ENCODE measurements at places on chromosomes 4 and X. TPM values are rescaled to one million over a fixed set of nuclear protein-coding genes. Genes with fewer than 3 reads are reported as not detected.

PDZD4 gene
- 1.0 TPM for total RNA-seq

GRCh38 chr4:141130947-141131605 is 2.2 kb downstream of the RNF150 start:
- no peak for DNase-seq

GSX2 gene
- not detected for total RNA-seq

DNA sequence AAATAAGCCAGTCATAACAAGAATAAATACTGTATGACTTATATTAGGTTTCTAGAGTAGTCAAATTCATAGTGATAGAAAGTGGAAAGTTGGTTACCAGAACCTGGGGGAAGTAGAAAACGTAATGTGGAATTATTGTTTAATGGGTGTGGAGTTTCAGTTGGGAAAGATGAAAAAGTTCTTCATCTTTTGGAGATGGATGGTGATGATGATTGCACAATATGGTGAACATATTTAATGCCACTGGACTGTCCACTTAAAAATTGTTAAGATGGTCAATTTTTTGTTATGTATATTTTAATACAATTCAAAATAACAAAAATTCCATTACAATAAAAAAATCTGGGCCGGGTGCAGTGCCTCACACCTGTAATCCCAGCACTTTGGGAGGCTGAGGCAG is 289.6 kb downstream of the ZIC3 start:
- DNase-seq: no peak

- no peak for DNase-seq
Observed at GRCh38 chrX:27565992-27566391, 24.2 kb upstream of the DCAF8L2 start.

HMX1 gene
- not detected for total RNA-seq

GRCh38 chr4:136741468-136741867 is 790.8 kb downstream of the PCDH18 start:
- no peak for DNase-seq

DNA sequence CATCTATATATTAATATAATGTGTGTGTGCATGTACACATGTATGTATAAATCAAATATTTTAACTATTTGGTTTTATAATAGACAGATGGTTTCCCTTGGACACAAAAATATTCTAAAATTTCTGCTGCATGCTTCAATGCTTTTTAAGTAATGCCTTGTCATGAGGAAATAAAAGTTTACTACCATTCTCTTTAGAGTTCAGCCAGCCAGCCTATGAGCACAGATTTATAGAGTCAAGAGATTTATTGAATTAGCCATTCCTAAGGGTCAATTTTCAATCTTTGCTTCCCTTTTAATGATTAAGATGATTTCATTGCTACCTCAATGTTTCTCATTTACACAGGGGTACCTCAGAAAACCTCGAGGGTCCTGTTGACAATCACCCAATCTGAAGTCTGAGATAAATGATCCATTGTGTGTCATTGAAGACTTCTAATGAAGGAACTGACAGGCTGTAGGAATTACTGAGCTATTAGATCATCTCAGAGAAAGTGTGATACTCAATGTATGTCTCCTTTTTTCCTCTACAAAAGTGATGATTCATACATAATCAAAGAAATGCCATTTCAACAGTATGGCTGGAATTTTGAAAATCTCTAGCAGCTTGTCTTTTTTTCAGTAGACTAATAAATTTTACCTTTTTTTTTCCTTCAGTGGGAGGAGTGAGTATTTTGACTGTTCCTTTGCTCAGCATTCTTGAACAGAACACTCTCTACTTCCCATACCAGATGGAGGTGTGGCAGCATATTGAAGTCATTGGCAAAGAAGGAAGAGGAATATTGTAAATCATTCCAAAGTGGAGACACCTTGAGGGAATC is 222.6 kb upstream of the PCDH18 start:
- no peak for DNase-seq

All from activated naive CD4-positive, alpha-beta T cell treated with anti-CD3 and anti-CD28 coated beads for 36 hours (primary cell).